ENCODE measurements at places on chromosomes 6 and 20.

DNA sequence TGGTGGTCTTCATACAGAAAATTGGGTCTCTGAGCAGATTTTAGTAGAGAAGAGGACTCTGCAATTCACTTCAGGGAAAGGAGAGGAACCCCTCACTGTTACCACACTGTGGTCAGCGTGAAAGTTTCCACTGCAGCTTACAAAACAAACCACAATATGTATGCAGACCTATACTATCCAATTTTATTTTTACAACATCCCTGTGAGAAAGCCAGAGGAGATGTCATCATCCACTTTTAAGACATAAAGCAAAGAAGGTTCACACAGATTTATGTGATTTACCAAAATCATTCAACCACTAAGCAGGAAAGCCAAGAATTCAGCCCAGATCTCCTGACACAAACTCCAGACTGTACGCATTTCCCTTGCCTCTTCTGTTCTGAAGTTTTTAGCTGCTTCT is 442.4 kb downstream of the FRK start:
- no peak for DNase-seq

DNA sequence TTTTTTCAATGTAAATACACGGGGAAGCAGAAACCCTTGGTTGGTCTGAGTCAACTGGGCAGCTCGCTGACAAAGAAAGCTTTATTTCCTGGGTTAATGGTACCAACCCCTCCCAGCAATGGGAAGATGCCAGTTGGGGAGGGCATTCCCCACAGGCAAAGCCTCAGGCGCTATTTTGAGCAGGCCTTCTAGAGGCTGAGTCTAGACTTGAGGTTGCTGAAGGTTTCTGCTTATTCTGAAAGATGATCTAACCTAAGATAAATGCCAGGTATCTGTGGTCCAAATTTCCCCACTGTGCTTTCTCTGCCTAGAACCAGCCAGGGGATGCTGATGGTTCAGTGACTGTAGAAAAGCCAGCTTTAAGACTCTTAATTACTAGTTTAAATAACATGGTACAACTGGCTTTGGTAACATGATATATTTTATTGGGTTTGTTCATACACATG is 172.5 kb upstream of the JARID2 start:
- DNase-seq, result no peak

DNA sequence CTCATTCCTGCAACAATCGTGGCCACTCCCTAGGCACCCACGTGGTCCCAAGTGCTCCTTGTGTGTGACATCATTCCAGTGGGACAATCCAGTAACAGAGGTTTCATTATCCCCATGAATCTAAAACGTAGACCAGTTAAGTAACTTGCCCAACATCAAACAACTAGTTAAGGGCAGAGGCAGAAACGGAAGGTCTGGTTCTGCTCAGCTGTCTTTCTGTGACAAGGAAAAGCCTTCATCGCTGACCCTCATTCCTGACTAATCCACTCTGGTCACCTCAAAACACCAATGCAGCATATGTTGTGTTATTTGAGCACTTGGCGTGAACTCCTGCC is 261.4 kb upstream of the JARID2 start:
- DNase-seq, result no peak

GRCh38 chr6:89522778-89523177 is 89.8 kb downstream of the ANKRD6 start:
- no peak for DNase-seq

GRCh38 chr6:43891072-43891870 is 121.3 kb downstream of the VEGFA start:
- no peak for DNase-seq

DNA sequence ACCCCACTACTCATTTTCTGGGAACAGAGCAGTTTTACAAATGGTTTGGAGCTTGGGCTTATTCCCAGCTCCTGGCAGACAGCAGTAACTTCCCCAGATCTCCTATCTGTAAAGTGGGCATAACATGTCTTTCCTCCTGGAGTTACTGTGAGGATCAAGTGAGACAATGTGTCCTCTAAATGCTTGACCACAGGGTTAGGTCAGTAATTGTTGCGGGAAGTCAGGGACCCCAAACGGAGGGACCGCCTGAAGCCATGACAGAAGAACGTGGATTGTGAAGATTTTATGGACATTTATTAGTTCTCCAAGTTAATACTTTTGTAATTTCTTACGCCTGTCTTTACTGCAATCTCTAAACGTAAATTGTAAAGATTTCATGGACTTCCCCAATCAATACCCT is 15.3 kb upstream of the ZNFX1 start:
- no peak for DNase-seq

DNA sequence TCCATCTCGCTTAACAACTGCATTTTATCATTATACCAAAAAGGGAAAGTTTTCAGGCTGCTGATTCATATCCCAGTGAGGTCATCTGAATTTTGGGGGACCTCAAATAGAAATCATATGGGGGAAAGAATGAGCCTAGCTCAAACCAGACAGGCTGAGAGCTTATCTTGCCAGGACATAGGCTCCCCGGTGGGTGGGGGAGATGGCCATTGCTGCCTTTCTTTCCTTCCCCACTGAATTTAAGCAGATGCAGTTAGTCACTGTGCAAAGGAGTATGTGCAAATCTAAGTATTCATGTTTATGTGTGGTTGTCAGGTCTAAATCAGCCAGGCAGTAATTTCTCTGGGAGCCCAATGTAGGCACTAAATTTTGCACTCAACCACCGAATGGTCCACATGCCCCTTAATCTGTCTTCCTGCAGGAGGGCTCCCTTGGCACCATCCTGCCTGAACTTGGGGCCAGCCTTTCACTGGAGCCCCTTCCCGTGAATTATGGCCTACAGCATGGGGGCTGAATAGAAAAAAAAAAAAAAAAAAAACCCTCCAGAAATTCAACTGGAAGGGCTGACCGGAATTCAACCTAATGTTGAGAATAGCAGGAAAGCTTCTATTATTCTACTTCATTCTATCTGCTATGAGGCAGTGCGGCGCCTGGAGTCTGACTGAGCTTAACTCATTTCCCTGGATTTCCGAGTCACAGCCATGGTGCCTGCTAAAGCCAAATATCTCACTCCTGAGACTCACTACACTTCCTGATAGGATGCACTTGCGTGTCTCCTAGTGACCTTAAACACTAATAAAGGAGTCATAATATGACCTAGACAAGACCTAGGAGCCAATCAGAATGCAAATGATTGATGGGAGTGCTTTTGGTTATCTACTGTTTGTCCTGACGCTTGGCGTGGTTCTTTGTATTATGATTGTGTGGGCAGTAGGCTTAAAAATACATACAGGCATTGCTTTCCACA is 161.5 kb upstream of the HEY2 start:
- no peak for DNase-seq

- DNase-seq, result no peak
These were observed 23.8 kb downstream of the SMLR1 start for GRCh38 chr6:130851026-130851425.

DNA sequence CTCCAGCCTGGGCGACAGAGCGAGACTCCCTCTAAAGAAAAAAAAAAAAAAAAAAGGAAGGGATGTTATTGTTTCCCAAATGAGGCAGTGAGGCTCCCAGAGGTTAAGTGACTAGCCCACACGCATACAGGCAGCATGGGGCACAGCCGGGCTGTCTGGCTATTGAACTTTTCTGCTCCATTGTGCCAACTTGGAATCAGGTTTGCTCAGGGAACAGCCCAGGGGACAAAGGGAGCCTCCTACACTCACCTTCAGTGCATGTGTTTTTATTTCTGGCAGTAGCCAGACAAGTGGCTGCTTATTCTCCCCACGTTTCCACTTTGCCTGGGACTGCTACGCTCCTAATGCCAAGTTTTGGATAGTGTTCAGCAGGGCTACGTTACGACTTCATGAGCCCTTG is 10.7 kb downstream of the ETV7 start:
- no peak for DNase-seq

DNA sequence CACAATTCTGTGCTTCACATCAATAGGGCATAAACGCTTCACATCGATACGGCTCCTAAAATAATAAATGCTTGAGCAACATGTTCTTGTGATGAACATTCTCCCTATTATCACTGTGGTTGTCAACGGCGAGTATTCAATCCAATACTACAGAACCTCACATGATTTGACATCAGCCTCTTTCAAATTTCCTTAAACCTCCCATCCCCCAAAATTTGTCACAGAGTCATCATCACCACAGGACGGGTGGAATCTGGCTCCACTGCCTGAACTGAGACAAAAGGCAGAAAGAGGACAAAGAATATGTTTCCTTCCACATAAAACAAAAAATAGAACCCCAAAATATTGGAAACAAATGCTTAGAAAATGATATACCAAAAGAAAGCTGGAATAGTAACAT is 7.3 kb downstream of the THEMIS start:
- no peak for DNase-seq

- no peak for DNase-seq
These were observed 12.4 kb downstream of the WFDC3 start for GRCh38 chr20:45779011-45779915.

GRCh38 chr6:38279423-38279822 is 360.3 kb downstream of the BTBD9 start:
- DNase-seq, result no peak

- no peak for DNase-seq
These were observed 20.4 kb downstream of the AFDN start for GRCh38 chr6:167846997-167847606.

- no peak for DNase-seq
These were observed 467.4 kb upstream of the ID4 start for GRCh38 chr6:19369785-19370184.

GRCh38 chr6:170378502-170378901 is 71.9 kb downstream of the FAM120B start:
- no peak for DNase-seq

- no peak for DNase-seq
These were observed 1021.6 kb upstream of the MAP3K7 start for GRCh38 chr6:91608428-91608827.

Data from effector memory CD4-positive, alpha-beta T cell (primary cell).